Tibial nerve (tissue), 4 donors: ENCODE measurements at places on chromosomes 11 and 22. TPM values are rescaled to one million over a fixed set of nuclear protein-coding genes. Genes with fewer than 3 reads are reported as not detected.

PKNOX2 gene
- total RNA-seq = 6.3 TPM

TRPC6 gene
- 1.3 TPM for total RNA-seq

P2RY2 gene
- 6.8 TPM for total RNA-seq

SLC29A2 gene
- 1.5 TPM for total RNA-seq

LRP5 gene
- 43.2 TPM for total RNA-seq

CBL gene
- total RNA-seq = 19.2 TPM

TSSK2 gene
- 0.30 TPM for total RNA-seq

CHEK2 gene
- 17.3 TPM for total RNA-seq
